ENCODE measurements at places on chromosomes 4 and X.
A peak's percentile ranks its signal among the peaks of the same experiment; 100 is the strongest.

- H3K4me1 ChIP-seq = no peaks in the 10 kb centered on the region
- no peaks in the 10 kb centered on the region for H3K36me3 ChIP-seq
- H3K27ac ChIP-seq = no peak overlapping the region
- DNase-seq = peak; percentile 64
Measured at GRCh38 chr4:77473509-77473908, 132.1 kb upstream of the CXCL13 start.

GRCh38 chr4:138241281-138242075, 671 bp downstream of the SLC7A11 start:
- H3K4me3 ChIP-seq = peak overlapping the region; percentile 83
- H3K27me3 ChIP-seq = no peaks in the 10 kb centered on the region
- peak overlapping the region; percentile 90 for H3K27ac ChIP-seq
- peak; percentile 60 for DNase-seq
- H3K36me3 ChIP-seq = no peaks in the 10 kb centered on the region

DNA sequence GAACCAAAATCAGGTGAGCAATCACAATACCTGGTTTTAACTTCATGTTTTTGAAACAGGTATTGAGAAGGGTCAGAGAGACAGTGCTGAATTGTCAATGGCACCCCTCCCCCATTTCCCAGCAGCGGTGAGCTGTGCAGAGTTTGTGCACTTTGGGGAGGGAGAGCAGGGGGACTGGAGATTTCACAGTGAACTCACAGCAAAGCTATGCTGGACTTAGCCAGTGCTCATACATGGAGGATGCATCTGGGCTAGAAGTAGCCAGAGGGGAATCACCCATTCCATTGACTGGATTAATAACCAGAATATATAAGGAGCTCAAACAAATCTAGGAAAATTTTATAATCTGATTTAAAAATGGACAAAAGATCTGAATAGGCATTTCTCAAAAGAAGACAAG, 612.6 kb downstream of the STPG2 start:
- no peak for DNase-seq
- H3K36me3 ChIP-seq = no peaks in the 10 kb centered on the region
- no peak overlapping the region for H3K27ac ChIP-seq

DNA sequence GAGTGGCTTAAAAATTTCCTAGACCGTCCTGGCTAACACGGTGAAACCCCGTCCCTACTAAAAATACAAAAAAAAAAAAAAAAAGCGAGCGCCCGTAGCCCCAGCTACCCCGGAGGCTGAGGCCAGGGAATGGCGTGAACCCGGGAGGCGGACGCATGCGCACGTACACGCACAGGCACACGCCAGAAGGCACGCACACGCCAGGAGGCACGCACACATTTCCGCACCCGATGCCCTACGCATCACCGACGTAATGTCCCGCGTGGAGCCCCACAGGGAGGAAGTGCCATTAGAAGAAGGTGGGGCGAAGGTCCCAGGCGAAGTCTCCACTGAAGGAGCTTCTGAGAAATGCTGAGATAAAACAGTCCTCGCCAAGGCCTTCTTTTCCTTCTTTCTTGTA, 41.4 kb downstream of the NLGN4X start:
- H3K27ac ChIP-seq = no peak overlapping the region
- no peaks in the 10 kb centered on the region for H3K36me3 ChIP-seq
- no peak overlapping the region for H3K4me3 ChIP-seq
- no peak for DNase-seq

DNA sequence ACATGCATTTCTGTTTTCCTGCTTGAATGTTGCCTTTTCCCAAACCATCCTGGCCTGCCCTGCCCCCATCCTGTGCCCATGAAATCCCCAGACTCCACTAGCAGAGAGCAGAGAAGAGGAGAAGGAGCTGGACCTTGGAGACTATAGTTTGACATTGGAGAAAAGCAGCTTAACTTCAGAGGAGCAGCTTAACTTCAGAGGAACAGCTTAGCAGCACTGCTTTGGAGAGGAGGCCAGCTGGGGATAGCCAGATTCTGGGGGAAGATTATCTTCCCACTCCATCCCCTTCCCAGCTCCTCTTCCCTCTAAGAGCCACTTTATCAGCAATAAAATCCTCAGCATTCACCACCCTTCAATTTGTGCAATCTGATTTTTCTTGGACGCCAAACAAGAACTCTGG, 443.0 kb downstream of the PCDH10 start:
- no peaks in the 10 kb centered on the region for H3K36me3 ChIP-seq
- H3K4me1 ChIP-seq = peaks cover 16% of the 10 kb centered on the region
- H3K4me3 ChIP-seq = peak overlapping the region; percentile 50
- no peak overlapping the region for H3K27ac ChIP-seq

GRCh38 chrX:97909245-97909644, 1025.5 kb downstream of the RPA4 start:
- DNase-seq = no peak
- H3K4me3 ChIP-seq = no peak overlapping the region
- no peaks in the 10 kb centered on the region for H3K36me3 ChIP-seq

- H3K36me3 ChIP-seq = no peaks in the 10 kb centered on the region
- no peak overlapping the region for H3K4me3 ChIP-seq
- DNase-seq = peak; percentile 67
- H3K4me1 ChIP-seq = no peaks in the 10 kb centered on the region
- H3K27me3 ChIP-seq = no peaks in the 10 kb centered on the region
Measured at GRCh38 chrX:150587585-150588503, 19.4 kb downstream of the MTM1 start.

DNA sequence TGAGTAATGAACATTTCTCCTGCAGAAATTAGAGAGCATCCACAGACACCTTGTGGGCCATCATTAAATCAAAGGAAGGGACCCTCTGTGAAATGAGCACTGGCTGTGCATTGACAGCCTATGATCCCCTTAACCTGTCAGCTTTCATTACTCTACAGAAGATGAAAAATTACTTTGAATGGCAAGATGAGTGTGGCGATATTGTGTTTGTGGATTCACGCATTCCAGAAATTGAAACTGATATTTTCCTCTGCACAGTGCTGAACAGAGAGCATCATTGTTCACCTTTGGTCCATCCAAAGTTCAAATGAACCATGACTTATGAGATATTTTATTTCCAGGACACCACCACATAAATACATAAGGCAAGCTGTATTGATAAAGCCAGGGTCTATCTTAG, 374.8 kb upstream of the ANXA10 start:
- DNase-seq = no peak
- no peak overlapping the region for H3K4me3 ChIP-seq
- no peak overlapping the region for H3K27ac ChIP-seq
- no peaks in the 10 kb centered on the region for H3K27me3 ChIP-seq
- no peaks in the 10 kb centered on the region for H3K36me3 ChIP-seq

DNA sequence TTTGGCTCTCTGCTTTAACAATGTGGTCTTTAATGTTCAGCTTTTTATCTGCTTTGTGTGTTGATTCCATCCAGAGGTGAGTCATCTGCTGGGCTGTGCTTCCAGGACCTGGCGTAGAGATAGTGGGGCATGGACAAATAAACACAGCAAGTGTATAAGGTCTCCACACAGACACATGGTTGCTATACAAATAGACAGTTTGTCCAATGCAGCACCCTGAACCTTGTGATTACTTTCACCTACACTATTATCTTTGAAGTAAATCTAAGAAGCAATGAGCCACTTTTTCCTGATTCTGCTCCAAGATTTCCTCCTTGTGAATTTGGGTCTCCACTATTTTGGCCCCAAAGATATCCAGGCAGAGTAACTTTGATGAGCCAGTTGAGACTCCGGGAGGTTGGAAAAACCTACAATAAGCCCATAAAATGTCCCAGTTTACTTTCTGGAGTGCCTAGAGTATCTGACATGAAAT, 12.1 kb downstream of the PPARGC1A start:
- no peak for DNase-seq
- peaks cover 12% of the 10 kb centered on the region for H3K4me1 ChIP-seq
- H3K27me3 ChIP-seq = no peaks in the 10 kb centered on the region
- H3K4me3 ChIP-seq = no peak overlapping the region
- no peaks in the 10 kb centered on the region for H3K36me3 ChIP-seq

- H3K27ac ChIP-seq = no peak overlapping the region
- H3K4me3 ChIP-seq = no peak overlapping the region
- H3K4me1 ChIP-seq = no peaks in the 10 kb centered on the region
- no peak for DNase-seq
- H3K36me3 ChIP-seq = peaks cover 5% of the 10 kb centered on the region
Measured at GRCh38 chrX:108230574-108230973, 139.0 kb downstream of the ATG4A start.

DNA sequence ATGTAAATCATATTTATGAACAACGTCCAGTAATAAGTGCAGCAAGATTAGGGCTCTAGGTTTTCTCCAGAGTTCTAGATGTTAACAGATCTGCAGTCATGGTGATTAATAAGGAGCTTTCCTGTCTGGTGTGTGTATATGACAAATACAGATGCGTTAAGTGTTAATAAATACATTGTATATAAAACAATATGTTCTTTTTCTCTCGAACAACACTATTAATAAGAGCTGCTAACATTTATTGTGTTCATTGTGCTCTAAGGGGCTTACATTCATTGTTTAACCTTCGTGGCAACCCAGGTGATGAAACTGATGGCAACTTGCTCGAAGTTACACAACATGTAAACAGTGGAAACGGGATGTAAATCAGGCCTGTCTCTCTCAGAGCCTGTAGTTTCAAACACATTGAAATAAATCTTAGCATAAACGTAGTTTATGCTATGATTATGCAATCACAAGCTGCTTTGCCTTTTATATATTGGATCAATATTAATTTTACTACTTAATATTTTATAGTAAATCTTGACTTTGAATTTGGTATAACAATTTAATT, 547 bp upstream of the CLGN start:
- no peaks in the 10 kb centered on the region for H3K4me1 ChIP-seq
- peaks cover 15% of the 10 kb centered on the region for H3K27me3 ChIP-seq
- no peak overlapping the region for H3K27ac ChIP-seq
- no peaks in the 10 kb centered on the region for H3K36me3 ChIP-seq
- DNase-seq = no peak
- H3K4me3 ChIP-seq = peak overlapping the region; percentile 90

DNA sequence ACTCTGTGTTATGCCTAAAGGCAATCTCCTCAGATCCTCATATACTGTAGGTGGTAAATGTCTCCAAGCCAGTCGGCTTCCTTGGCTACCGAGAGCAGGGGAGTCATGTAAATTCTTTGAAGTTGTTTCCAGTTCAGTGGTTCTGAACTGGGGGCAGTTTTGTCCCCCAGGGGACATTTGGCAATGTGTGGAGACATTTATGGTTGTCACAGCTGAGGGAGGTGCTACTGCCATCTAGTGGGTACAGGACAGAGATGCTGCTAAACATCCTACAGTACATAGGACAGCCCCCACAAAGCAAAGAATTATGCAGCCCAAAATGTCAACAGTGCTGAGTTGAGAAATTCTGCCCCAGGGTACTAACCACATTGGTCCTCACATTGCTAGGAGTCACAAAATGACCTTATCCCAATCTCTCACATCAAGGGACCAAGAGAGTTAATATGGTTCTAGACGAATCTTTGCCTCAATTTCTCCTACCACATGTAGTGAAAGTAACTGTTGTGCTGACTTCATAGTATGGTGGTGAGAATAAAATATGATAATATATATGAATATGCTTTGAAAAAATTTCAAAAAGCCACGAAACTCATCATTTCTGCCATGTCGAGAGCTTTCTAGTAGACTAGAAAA, 104.4 kb upstream of the ARHGAP24 start:
- DNase-seq = peak; percentile 71
- peaks cover 21% of the 10 kb centered on the region for H3K4me1 ChIP-seq
- no peaks in the 10 kb centered on the region for H3K27me3 ChIP-seq
- no peak overlapping the region for H3K4me3 ChIP-seq
- no peak overlapping the region for H3K27ac ChIP-seq

- H3K27me3 ChIP-seq = no peaks in the 10 kb centered on the region
- no peak for DNase-seq
- H3K4me3 ChIP-seq = no peak overlapping the region
- H3K36me3 ChIP-seq = peaks cover 84% of the 10 kb centered on the region
- no peak overlapping the region for H3K27ac ChIP-seq
Measured at GRCh38 chr4:8465615-8466611, 25.3 kb downstream of the TRMT44 start.

DNA sequence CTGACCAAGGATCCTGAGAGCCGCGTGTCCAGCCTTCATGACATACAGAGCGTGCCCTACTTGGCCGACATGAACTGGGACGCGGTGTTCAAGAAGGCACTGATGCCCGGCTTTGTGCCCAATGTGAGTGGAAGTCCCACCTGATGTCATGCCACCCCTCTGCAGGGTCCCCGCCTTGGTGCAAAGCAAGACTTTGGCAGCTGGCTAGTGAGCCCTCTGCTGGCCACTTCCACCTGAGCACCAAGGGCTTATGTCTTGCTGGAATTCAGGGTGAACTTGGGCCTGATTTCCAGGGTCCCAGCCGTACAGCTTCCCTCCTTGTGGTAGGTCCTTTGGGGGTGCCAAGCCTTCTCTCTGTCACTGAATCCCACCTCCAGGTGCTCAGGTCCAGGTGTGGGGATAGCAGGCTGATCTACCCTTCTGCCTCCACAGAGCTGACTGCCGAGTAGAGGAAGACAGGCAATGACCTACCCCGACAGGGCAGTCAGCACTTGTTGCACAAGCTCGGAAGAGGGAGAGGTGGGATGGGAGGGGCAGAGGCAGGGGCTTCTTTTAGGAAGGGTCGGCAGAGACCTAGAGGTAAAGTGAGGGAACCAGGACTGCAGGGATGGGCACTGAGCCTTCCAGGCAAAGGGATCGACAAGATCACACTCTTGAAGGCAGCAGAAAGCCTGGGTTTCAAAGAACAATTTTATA, 248.1 kb downstream of the EVC2 start:
- no peaks in the 10 kb centered on the region for H3K27me3 ChIP-seq
- DNase-seq = peak; percentile 84
- H3K36me3 ChIP-seq = no peaks in the 10 kb centered on the region

- H3K36me3 ChIP-seq = no peaks in the 10 kb centered on the region
- no peaks in the 10 kb centered on the region for H3K4me1 ChIP-seq
- no peak overlapping the region for H3K27ac ChIP-seq
- no peak for DNase-seq
Measured at GRCh38 chr4:128916832-128917231, 107.3 kb downstream of the JADE1 start.

GRCh38 chr4:38781854-38782261, 932 bp downstream of the TLR10 start:
- no peaks in the 10 kb centered on the region for H3K4me1 ChIP-seq
- no peak overlapping the region for H3K27ac ChIP-seq
- H3K36me3 ChIP-seq = no peaks in the 10 kb centered on the region
- DNase-seq = no peak
- no peak overlapping the region for H3K4me3 ChIP-seq

- no peak overlapping the region for H3K27ac ChIP-seq
- DNase-seq = no peak
- no peak overlapping the region for H3K4me3 ChIP-seq
- peaks cover 75% of the 10 kb centered on the region for H3K27me3 ChIP-seq
- H3K4me1 ChIP-seq = no peaks in the 10 kb centered on the region
Measured at GRCh38 chrX:11190745-11191510, 79.8 kb downstream of the HCCS start.

- no peak overlapping the region for H3K4me3 ChIP-seq
- no peaks in the 10 kb centered on the region for H3K4me1 ChIP-seq
- peaks cover 10% of the 10 kb centered on the region for H3K27me3 ChIP-seq
- H3K36me3 ChIP-seq = no peaks in the 10 kb centered on the region
- no peak overlapping the region for H3K27ac ChIP-seq
Measured at GRCh38 chr4:10186228-10187214, 69.9 kb upstream of the WDR1 start.

GRCh38 chr4:190017357-190018200, 9.5 kb downstream of the FRG2 start:
- no peaks in the 10 kb centered on the region for H3K27me3 ChIP-seq
- no peak overlapping the region for H3K4me3 ChIP-seq
- H3K4me1 ChIP-seq = no peaks in the 10 kb centered on the region
- DNase-seq = peak; percentile 54
- H3K27ac ChIP-seq = no peak overlapping the region
